ENCODE measurements at places on chromosomes 7 and 10. TPM values are rescaled to one million over a fixed set of nuclear protein-coding genes. Genes with fewer than 3 reads are reported as not detected.

Gene KMT2C
- 56.6 TPM for total RNA-seq

Gene GPR85
- total RNA-seq = 0.90 TPM

Gene NDUFB2
- 186 TPM for total RNA-seq

Gene MAGI2
- 5.8 TPM for total RNA-seq

Gene PTF1A
- not detected for total RNA-seq

Gene ARHGEF5
- total RNA-seq = 2.6 TPM

Gene MYPN
- total RNA-seq = 0.10 TPM

Gene CALN1
- not detected for total RNA-seq

DNA sequence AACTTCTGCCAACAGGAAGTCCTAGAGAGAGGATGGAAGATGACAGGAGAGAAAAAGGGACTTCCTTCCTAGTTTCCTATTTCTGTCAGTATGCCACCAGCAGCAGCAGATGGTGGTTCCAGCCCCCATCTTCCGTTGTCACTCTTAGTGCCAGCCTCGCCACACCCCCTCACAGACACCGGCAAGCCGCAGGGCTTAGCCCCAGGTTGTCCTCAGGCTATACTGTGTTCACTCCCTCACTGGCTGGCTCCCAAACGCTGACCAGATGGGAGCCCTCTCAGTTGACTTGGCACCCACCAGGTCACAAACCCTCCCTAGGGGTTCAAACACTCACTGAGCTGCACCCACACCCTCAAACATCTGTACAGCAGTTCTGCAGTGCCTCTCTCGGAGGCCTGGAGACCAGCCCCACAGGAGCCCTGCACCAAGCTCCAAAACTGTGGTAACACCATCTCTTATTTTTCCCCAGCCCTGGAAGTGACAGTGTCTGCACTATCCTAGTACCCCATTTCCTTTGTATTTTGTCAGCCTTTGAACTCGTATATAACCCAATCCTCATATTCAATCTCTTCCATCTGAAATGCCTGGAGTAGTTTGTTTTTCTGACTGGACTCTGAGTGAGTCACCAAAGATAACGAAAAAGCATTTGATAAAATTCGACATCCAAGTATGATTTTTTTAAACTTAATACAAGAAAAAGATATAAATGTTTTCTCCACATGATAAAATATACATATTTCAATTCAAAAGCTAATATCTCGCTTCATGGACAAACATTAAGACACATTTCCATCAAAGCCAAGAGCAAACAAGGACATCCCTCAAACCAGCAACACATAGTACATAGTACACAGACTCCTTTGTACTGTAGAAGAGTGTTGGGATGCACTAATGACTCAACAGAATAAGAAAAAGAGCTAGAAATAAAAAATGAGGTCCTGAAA is 34.5 kb downstream of the SMURF1 start:
- no peak for DNase-seq

- DNase-seq = no peak
Measured at GRCh38 chr10:112208292-112208691, 24.7 kb upstream of the GPAM start.

- DNase-seq = no peak
Measured at GRCh38 chr7:20282959-20283358, 47.7 kb upstream of the ITGB8 start.

DNA sequence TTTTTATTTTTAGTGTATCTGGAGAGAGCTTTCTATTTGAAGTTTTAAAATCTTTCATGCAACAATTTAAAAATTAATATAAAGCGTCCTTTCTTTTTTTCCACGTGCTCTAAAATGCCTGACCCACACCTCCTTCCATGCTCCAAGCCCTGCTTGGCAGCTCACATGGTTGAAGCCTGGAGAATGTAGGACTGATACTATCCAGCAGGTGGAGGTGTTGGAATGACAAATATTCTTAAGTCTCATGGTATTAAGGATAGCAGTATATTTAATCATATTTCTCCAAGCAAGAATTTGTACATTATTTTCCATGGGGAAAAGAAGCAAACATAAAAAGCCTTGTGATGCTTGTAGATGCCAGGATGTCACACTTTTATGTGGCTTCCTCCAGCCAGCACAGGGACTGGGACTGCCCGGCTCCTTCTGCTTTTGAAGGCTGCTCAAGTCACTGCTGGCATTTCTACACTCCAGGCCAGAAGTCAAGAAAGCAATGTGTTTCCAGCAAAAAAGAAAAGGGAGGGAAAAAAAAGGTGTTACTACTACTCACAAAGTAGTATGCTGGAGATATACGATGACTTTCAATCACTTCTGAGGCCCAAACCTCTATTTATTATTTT is 49.7 kb downstream of the BZW2 start:
- DNase-seq = no peak

- DNase-seq = no peak
Measured at GRCh38 chr10:132405463-132405991, 8.5 kb downstream of the PWWP2B start.

DNA sequence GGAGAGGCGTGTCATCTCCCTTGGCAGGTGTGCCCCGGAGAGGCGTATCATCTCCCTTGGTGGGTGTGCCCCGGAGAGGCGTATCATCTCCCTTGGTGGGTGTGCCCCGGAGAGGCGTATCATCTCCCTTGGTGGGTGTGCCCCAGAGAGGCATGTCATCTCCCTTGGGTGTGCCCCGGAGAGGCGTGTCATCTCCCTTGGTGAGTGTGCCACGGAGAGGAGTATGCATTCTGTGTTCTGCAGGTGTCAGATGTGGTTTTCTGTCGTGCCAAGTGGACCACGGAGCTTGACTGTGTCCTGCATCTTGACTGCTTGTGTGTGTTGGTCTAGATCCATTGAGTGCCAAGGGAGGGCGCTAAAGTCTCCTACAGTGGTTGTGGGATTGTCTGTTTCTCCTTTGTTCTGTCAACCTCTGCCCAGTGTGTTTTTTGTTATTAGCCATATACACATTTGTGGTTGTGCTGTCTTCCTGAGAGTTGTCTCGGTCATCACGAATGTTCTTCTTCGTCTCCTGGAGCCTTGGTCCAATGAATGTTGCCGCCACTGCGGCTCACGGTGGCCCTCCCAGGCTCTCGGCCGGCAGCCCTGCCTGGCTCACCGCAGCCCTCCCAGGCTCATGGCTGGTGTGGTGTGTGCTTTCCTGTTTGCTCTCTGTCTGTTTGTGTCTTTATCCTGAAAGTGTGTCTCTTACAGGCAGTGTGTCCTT is 96.8 kb downstream of the INPP5A start:
- DNase-seq = no peak

DNA sequence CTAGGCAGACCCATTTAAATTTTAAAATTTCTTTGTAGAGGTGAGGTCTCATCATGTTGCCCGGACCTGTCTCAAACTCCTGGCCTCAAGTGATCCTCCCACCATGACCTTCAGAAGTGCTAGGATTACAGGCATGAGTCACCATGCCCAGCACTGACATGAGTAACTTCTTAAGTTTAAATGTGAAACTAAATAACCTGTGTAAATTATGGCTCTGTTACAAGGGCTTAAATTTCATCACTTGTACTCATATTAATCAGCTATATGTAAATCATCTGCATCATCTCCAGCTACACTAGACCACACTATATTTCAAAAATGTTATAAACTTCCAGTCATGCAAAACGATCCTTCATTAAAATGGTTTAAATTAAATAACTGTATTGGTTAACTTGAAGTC is 56.1 kb downstream of the ATAD1 start:
- no peak for DNase-seq

- DNase-seq = peak; percentile 92
Measured at GRCh38 chr7:151143261-151144015, 24.1 kb downstream of the GBX1 start.

- DNase-seq = no peak
Measured at GRCh38 chr7:41891950-41892349, 189.1 kb upstream of the INHBA start.

- no peak for DNase-seq
Measured at GRCh38 chr10:121070275-121071070, 219.3 kb downstream of the WDR11 start.

- no peak for DNase-seq
Measured at GRCh38 chr7:105036217-105037168, 22.5 kb downstream of the KMT2E start.

DNA sequence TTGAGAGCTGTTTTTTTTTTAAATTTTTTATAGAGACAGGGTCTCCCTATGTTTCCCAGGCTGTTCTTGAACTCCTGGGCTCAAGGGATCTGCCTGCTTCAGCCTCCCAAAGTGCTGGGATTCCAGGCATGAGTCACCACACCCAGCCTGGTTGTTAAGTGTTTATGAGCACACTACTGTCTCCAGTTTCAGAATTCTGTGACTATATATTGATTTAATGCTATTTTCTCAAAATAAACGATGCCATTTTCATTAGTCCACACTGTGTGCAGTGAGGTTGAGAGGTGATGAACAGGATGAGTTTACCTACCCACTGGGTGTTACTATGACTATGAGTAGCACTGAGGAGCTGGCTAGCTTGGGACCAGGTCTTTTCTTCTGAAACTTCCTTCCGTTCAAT is 110.9 kb upstream of the FAM180A start:
- no peak for DNase-seq

DNA sequence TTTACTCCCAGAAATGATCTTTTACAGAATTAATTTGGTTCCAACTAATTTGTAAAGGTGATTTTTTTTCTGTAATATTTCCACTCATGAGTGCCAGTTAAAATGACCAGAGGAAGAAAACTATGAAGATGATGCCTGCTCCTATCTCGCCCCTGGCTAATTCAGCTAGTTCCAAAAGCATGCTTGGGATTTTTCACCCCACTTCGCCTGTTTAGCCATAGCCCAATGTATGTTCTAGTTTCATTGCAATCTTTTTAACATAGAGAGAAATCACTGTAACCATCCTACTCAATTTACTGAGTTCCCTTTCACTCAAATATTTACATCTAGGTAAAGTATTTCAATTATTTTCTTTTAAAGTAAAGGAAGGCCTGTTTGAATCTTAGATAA is 23.0 kb upstream of the STK17A start:
- no peak for DNase-seq

DNA sequence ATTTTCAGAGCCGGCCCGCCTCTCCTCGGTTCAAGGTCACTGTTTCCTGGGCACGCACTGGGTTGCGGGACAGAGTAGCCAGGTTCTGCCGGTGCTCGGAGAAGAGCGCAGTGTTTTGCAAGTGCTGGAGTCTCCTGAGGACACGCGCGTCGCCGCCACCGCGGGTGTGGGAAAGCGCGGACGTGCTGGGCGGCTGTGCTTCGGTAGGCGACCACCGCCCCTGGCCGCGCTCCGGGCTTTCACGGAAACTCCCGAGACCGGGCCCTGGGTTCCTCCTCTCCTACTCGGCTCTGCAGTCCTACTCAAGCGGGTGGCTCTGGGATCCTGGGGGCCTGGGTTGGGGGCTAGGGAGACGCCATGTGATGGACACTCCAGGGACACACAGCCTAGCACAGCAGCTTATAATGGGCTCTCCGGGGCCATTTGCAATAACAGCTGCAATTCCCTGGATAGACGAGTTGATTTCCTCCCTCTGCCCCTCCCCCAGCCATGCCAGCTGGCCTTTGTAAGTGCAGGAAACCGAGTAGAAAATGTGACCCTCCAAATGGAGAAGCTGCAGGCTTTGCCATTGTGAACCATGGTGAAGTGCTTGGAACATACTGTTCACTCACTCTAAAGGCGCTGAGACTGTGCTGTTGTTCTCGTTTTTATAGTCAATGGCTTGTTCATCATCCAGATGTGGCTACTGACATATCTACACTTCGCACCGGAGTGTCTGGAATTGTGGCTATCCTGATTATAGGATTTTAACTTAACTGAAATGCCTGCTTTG is 2.1 kb downstream of the FRAT1 start:
- no peak for DNase-seq

- no peak for DNase-seq
Measured at GRCh38 chr10:5976512-5977470, 552 bp downstream of the IL15RA start.

- DNase-seq = no peak
Measured at GRCh38 chr10:71840177-71840957, 10.7 kb downstream of the PSAP start.

DNA sequence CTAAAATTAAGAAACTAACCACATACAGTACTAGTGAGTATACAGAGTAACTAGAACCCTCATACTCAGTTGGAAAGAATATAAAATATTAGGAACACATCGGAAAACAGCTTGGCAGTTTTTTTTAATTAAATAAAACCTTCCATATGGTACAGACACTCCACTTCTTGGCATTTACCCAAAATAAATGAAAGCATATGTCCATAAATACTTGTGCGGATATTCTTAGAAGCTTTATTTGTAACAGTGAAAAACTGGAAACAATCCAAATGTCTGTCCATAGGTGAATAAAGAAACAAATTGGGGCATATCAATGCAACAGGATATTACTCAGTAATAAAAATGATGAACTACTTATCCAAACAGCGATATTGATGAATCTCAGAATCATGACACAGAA is 410.0 kb downstream of the HTR7 start:
- no peak for DNase-seq

DNA sequence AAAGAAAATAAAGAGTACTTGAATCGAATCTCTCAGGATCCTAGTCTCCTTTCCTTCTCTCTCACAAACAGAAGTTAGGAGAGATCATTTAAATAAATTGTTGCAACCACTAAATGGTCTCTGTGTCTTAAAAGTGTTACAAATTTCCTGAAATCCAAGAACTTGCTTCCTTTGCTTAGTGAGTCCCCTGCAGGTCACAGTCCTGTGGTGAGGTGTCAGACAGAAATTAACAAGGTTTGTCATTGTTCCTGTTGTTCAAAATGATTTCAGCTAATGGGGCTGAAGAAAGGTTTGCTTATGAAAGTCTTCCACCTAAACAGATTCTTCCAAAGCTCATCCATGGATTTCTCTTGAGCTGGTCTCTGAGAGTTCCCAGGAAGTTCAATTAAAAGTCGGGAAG is 151.6 kb upstream of the SLC26A5 start:
- no peak for DNase-seq

DNA sequence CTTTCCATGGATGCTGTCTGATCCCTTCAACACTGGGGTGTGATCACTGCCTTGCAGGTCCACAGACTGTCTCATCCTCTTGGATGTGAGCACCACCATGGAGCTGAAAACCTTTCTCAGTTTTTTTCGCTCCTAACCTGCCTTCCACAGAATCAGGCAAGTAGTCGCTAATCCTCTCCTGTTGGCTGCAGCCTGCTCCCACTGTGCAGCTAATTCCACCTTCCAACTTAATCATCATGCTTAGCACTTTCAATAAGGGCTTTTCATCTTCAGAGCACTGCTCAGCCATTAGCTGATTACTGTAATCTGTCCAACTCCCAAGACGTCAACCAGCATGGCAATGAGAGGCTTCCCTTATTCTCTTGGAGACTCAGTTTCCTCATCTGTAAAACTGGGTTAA is 15.1 kb upstream of the CDH23 start:
- no peak for DNase-seq

GRCh38 chr10:97914171-97914836 is 64.7 kb downstream of the GOLGA7B start:
- DNase-seq = no peak

- DNase-seq = no peak
Measured at GRCh38 chr10:3215153-3215775, 42.7 kb upstream of the PITRM1 start.

Data from chondrocyte (in vitro differentiated cells).